CD4-positive, alpha-beta T cell treated with Interleukin-2 at 100 ng/mL for 4 hours (primary cell): ENCODE measurements at places on chromosomes 11 and 22.

- DNase-seq = no peak
These were observed 10.4 kb upstream of the RCN1 start for GRCh38 chr11:32080361-32080980.

DNA sequence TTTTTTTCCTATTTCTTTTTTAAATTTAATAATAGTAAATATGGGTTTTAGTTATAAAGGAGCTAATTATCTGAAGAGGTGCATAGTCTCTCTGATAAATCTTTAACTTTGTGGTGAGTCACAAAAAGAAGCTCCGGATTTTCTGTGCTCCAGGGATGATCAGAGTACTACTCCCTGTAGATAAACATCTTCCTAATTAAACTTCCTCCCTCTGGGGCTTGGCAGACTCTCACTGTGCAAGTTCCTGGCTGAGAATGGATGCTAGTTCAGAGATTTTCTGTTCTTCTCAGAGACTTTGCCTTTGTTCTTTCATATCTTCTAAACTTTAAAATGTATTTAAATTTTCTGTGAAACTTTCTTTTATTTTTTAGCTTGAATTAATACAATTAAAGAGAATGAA is at the start of gene OR10G7:
Gene OR10G7, minus strand, starts transcription at position 72 of the 400 bp plus-strand sequence. CDS start 2,324 bp downstream, outside the sequence.
- no peak for DNase-seq

DNA sequence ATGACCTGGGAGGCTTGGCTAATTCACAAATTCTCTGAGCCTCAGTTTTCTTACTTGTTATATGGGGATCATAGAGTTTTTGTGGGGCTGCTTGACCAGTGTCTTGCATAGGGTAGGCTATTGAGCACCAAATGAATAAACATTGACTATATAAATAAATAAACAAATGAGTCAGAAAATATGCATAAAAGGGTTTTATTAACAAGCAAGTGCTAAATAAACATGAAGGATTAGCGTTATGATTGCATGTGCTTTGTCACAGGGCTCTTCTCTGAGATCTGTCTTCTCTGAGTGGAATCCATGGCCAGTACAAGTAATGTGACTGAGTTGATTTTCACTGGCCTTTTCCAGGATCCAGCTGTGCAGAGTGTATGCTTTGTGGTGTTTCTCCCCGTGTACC is at the start of gene OR4B1:
Gene OR4B1, plus strand, starts transcription at position 301 of the 400 bp plus-strand sequence. Its CDS starts 0 bp downstream, at position 301.
- DNase-seq = no peak

DNA sequence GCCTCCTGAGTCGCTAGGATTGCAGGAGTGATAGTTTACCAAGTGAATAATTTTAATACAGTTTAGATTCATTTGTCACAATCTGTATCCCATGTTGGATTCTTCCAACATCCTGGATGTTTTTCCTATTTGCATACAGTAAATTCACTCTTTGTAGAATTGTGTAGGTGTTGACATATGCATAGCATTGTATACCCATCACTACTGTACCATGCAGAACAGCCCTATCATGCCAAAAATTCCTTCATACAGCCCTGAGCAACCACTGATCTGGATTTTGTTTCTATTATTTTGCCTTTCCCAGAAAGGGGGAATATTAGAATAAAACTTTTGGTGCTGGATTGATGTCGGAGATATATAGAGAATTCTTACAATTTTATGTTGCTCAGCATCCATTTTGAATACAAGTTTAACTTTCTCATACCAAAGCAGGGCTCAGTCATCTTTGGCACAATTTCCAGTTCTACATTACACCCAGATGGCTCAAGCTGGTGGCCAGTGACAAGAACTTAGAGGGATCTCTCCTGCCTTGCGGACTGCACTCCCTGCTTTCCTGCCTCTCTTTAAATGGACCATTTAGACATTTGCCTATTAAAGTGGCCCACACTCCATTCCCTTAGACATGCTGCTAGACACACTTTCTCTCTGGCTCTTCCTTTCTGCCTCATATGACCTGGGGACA is 45.4 kb upstream of the CFAP300 start:
- DNase-seq = no peak

- no peak for DNase-seq
These were observed 11.5 kb downstream of the RTL6 start for GRCh38 chr22:44486538-44486937.

DNA sequence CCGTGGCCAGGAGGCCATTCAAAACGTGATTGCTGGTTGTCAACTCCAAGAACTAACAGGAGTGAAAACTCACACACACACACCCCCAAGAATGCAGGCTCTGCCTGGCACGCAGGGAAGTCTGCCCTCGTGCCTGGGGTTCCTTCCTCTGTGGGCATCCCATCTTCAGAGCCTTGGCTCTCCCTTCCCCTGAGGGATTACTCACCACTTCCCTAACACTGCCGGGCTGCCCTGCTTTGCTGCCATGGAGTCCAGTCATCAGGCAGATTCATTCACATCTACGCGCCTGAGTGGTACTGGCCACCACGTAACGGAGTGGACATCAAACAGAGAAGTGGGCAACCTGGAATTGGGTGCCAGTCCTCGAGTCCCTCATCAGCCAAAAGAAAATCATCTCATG is 120.7 kb upstream of the TMEM45B start:
- no peak for DNase-seq
